ENCODE measurements at places on chromosomes 12 and 14.

GRCh38 chr12:112349431-112349830 is 32.8 kb downstream of the HECTD4 start:
- no peak for DNase-seq

- no peak for DNase-seq
Measured at GRCh38 chr12:25617991-25618390, 64.9 kb upstream of the LMNTD1 start.

DNA sequence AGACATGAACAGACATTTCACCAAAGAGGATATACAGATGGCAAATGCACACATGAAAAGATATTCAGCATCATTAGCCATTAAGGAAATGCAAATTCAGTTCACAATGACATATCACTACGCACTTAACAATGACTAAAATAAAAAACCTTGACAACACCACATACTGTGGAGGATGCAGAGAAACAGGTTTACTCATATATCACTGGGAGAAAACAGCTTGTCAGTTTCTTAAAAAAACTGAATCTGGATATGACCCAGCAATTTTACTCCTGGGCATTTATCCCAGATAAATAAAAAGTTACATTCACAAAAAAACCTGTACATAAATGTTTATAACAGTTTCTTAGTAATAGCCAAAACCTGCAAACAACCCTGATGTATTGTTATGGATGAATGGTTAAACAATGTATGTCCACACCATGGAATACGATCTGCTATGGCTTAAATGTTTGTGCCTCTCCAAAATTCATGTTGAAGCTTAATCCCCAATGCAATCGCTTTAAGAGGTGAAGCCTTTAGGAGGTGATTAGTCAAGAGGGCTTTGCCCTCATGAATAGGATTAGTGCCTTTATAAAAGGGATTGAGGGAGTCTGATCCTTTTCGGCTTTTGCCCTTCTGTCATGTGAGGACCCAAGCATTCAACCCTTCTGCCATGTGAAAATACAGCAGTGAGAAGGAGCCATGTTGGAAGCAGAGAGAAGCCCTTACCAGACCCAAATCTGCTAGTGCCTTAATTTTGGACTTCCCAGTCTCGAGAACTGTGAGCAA is 36.0 kb upstream of the PPP4R3A start:
- no peak for DNase-seq

DNA sequence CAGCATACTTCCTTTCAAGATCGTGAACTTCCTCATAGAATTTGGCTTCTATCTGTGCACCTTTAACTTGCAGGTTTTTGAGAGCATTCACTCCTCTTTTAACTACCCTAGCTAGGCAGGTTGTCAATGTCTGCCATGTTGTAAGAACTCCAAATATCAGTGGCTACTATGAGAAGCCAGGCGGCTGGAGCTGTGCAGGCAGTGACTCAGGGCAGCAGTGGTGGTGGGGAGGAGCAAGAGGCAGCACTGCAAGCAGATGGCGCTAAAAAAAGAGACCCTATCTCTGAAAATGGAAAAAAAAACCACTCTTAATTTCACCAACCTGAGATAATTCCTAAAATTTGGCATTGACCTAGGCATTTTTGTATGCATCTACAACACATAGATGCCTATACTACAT is 28.5 kb downstream of the YARS2 start:
- no peak for DNase-seq

GRCh38 chr12:4202918-4203317 is 70.6 kb upstream of the CCND2 start:
- no peak for DNase-seq

GRCh38 chr12:51262758-51263177 is 7.4 kb downstream of the SMAGP start:
- peak; percentile 34 for DNase-seq

- DNase-seq: no peak
Measured at GRCh38 chr12:92486443-92487137, 216.2 kb upstream of the PLEKHG7 start.

DNA sequence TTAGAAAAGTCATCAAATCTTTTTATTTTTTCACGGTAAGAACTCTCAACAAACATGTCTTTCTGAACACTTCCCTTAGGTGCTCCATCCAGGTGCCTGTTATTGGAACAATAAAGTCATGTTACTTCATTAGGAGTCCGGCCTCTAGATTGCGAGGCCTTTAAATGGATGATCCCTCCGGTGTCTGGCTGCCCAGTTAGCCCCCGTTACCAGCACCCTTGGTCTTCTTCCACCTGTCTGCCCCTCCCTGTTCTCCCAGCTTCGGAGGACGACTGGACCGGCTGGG is 593 bp upstream of the PA2G4 start:
- no peak for DNase-seq

GRCh38 chr14:90628825-90629224 is 187.4 kb downstream of the TTC7B start:
- no peak for DNase-seq

DNA sequence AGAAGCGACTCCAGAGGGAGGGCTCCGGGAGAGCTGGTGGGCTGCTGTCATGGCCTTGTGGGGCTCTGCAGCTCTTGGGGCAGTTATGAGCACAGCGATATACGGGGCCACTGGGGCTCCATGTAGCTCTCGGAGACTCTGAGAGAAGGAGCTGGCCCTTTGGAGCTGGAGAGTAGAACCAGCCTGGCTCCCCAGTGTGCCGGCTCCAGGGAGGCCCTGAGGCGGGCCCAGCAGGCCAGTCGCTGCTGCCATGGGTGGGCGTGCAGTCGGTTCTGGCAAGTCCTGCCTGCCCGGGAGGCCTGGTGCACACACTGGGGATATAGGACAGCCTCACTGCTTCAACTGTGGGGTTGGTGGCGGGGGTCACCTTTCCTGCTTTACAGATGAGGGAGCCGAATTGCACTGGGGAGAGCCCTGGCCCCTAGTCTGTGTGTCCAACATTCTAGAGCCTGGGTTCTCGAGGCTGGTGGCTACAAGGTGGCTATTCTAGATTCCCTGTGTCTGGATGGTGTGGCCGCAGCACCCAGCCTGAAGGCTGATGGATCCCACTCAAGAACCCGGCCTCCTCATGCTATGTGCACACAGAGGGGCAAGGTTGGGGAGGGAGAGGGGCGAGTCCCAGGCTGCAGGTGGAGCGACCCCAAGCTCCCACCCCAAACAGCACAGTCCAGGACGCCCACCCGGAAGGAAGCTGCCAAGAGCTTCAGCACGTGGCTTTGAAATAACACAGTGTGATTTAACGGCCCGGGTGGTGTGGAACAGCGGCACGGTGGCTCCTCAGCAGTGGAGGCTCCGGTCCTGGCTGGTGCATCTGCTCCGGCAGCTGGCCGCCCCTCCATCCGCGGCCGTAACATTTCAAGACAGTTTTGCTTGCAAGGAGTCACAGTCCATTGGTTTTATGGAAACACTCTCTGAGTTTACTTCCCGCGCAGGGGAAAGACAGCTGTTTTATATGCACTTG is 188.3 kb upstream of the C14orf180 start:
- no peak for DNase-seq

DNA sequence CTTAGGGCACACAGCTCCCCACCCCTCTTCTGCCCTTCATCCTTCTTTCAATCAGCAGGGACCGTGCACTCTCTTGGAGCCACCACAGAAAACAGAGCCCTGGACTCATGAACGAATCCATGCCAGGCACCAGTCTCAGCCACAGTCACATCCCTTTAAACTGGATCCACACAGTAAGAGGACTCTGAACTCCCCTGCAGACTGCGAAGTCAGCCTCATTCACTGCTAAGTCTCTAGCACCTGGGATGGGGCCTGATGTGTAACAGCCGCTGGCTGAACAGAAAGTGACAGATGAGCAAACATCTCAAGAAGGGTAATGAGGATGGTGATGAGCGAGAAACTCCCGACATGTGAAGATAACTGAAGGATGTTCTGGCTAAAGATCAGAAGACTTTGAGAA is 45.8 kb upstream of the IQSEC3 start:
- no peak for DNase-seq

DNA sequence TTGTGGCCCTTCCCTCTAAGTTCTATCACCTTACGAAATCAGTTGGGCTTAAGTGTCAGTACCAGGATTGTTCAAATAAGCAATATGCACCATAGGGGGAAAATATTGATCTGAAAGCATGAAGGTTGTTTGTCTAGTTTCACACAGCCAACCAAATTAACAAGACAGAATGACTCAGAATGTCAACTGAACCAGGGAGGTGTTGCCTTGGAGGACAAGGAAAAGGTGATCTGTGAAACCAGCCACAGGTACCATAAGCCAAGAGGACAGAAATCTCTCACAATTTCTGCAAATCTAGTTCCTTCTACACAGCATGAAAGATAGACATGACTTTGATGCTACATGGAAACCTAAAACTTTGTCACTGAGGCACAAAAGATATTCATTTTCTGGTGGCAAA is 297.9 kb downstream of the BCL11B start:
- no peak for DNase-seq

DNA sequence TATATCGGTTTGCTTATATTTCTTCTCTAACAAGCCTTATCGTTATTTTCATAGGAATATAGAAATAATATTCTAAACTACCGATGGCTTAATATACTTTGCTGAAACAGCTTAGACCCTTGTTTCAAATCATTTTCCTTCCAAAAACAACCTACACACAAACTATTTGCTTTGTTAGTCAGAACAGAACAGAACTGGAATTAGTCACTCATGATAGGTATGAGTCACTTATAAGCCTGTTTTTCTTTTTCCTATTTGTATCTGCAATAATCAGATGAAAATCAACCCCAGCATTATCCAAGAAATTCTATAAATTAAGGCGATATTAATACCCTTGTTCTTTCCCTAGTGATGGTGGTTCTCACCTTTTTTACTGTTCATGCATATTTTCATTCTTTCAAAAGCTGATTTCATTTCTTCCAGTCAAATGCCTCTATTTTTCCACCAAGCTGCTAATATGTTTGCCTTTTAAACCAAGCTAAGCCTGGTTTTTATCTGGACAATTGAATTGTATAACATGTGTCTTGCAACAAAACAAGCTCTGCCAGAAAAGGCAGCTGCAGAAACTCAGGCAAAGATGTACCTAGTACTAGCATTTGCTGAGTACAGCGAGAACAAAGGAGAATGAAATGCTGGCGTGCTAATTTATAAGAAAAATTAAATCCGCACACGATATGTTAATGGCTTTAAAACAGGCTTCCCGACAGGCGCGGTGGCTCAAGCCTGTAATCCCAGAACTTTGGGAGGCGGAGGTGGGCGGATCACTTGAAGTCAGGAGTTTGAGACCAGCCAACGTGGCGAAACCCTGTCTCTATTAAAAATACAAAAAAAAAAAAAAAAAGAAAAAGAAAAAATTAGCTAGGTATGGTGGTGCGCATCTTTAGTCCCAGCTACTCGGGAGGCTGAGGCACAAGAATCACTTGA is 1418.2 kb downstream of the AACS start:
- DNase-seq: no peak

GRCh38 chr12:115916910-115917668 is 360.4 kb downstream of the MED13L start:
- DNase-seq: peak; percentile 53

- DNase-seq: no peak
Measured at GRCh38 chr12:27549236-27549800, 25.3 kb downstream of the PPFIBP1 start.

- peak; percentile 52 for DNase-seq
Measured at GRCh38 chr12:43957732-43958372, 122.0 kb downstream of the TMEM117 start.
